ENCODE measurements at places on chromosomes 11 and 22.

DNA sequence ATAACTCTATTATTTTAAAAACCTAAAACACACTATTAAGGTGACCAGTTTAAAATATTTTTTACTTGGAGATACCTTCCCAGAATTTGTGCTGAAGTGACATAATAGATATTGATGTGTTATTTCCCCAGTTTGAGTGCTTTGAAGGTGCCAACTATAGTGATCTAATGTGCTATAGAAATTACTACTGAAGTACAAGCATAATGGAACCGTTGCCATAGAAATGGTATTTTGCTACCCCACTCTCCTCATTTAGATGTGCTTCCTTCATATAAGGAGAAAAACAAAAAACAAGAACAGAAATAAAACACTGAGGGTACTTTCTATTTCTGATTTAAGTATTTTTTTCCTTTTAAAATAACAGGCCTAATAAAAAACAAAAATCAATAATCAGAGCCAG lies 19.2 kb downstream of the DDI1 start:
- DNase-seq: no peak

DNA sequence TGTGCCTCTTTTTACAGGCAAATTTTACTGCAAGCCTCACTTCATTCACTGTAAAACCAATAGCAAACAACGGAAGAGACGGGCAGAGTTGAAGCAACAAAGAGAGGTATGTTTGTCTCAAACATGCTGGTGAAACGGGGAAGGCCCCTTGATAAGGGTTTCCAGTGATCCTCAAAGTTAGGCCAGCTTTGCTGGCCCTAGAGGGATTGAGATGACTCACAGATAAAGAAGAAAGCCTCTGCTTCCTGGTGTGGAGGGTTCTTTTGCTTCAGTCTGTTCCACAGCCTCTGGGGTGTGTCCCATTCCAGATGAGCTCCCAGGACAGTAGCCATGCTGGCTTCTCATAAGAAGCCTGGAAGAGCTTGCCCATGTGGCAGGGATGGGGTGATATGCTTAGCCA lies 118.9 kb upstream of the PARVA start:
- DNase-seq: no peak

GRCh38 chr11:83827940-83828554 lies 541.9 kb upstream of the CCDC90B start:
- DNase-seq: no peak

GRCh38 chr22:46346680-46347405 lies 11.3 kb downstream of the TRMU start:
- DNase-seq: no peak

GRCh38 chr22:23384431-23384830 lies 195.7 kb downstream of the IGLL1 start:
- no peak for DNase-seq
